ENCODE measurements at places on chromosomes 4 and X. TPM values are rescaled to one million over a fixed set of nuclear protein-coding genes. Genes with fewer than 3 reads are reported as not detected.

The CLDN2 gene
- not detected for total RNA-seq

The TRAM1L1 gene
- 0.50 TPM for total RNA-seq

The TMPRSS11D gene
- not detected for total RNA-seq

The SPP1 gene
- not detected for total RNA-seq

The FAT4 gene
- total RNA-seq = 29.0 TPM

The CABS1 gene
- total RNA-seq = not detected

The CXCL10 gene
- not detected for total RNA-seq

The CHIC2 gene
- total RNA-seq = 63.4 TPM

The PAK3 gene
- 2.6 TPM for total RNA-seq

The ANTXR2 gene
- 80.4 TPM for total RNA-seq

The TIGD2 gene
- total RNA-seq = 2.8 TPM

The JCHAIN gene
- total RNA-seq = 0.12 TPM

The CSN1S1 gene
- total RNA-seq = not detected

The FAM149A gene
- 13.9 TPM for total RNA-seq

The SMIM43 gene
- total RNA-seq = 0.26 TPM

The CISD2 gene
- 34.4 TPM for total RNA-seq

The FRAS1 gene
- total RNA-seq = 0.37 TPM

The PPARGC1A gene
- 1.5 TPM for total RNA-seq

The RRH gene
- not detected for total RNA-seq

The DOK7 gene
- 0.19 TPM for total RNA-seq

The PWWP3B gene
- total RNA-seq = 0.06 TPM

The FABP2 gene
- total RNA-seq = not detected

The TRIM75 gene
- not detected for total RNA-seq

The S100P gene
- total RNA-seq = not detected

The FHIP1A gene
- under 0.01 TPM for total RNA-seq

The MTNR1A gene
- total RNA-seq = not detected

The RENBP gene
- total RNA-seq = 18.8 TPM

The SEC31A gene
- total RNA-seq = 357 TPM

The DCAF4L1 gene
- 0.13 TPM for total RNA-seq

All from aortic smooth muscle cell (primary cell).